ENCODE measurements at places on chromosomes 5 and 9. TPM values are rescaled to one million over a fixed set of nuclear protein-coding genes. Genes with fewer than 3 reads are reported as not detected.
A peak's percentile ranks its signal among the peaks of the same experiment; 100 is the strongest.

GRCh38 chr9:28668158-28668557 lies 1094.9 kb upstream of the C9orf72 start:
- H3K27ac ChIP-seq, result no peak overlapping the region
- DNase-seq, result no peak
- no peak overlapping the region for H3K4me3 ChIP-seq
- no peaks in the 10 kb centered on the region for H3K36me3 ChIP-seq
- H3K4me1 ChIP-seq, result no peaks in the 10 kb centered on the region

DNA sequence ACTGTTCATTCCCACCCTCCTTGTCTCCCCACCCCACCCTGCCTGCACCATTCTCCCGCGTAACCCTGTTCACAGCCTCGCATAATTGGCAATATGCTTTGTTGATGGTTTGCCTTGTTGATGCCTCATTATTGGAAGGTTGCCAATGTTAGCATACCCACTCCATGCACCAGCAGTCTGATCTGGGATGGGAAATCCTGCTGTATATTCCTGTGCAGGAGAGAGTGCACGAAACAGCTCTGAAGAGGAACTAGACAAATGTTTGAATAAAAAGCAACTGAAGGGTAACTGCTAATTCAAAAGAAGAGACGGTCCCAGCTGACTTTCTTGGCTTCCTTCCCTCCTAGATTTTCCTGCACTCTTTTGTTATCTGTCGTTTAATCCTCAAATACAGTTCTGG lies 271.7 kb upstream of the TLE4 start:
- H3K4me3 ChIP-seq, result no peak overlapping the region
- DNase-seq, result no peak
- no peaks in the 10 kb centered on the region for H3K27me3 ChIP-seq
- peaks cover 43% of the 10 kb centered on the region for H3K4me1 ChIP-seq
- no peaks in the 10 kb centered on the region for H3K36me3 ChIP-seq

DNA sequence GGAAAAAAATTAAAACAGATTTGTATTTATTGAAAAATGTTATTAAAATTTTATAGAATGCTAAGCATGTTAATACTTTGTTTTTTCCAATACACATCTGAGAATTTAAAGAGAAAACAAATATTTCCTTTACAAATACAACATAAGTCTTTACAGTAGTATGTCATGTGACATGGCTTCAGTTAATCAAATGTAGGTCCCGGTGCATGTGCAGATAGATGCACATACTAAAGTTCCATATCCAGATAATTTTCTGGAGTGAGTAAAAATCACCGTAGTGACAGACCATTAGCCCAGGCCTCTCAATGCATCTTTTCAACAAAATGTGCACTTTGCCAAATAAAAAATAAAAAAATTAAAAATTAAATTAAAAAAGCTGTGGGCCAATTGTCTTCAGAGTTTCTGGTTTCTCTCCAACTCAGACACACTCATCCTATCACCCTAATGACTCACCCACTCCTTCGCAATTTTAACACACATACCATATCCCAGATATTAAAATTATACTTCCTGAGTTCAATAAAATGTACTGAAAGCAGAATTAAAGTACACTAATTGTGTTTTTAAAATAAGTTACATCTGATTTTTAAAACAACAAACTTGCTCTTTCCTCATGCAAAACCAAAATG lies 508.1 kb downstream of the NR2F1-AS1 start:
- no peak overlapping the region for H3K27ac ChIP-seq
- H3K4me1 ChIP-seq, result no peaks in the 10 kb centered on the region
- H3K27me3 ChIP-seq, result no peaks in the 10 kb centered on the region
- no peaks in the 10 kb centered on the region for H3K36me3 ChIP-seq
- no peak for DNase-seq

GRCh38 chr9:15353892-15354291 lies 46.9 kb upstream of the TTC39B start:
- peaks cover 27% of the 10 kb centered on the region for H3K4me1 ChIP-seq
- DNase-seq, result no peak
- H3K4me3 ChIP-seq, result no peak overlapping the region
- H3K27ac ChIP-seq, result peak overlapping the region; percentile 40
- no peaks in the 10 kb centered on the region for H3K27me3 ChIP-seq

IL5 gene
- not detected for total RNA-seq

Measured in GM23338 (cell line).